ENCODE measurements at places on chromosomes 11 and 22.

DNA sequence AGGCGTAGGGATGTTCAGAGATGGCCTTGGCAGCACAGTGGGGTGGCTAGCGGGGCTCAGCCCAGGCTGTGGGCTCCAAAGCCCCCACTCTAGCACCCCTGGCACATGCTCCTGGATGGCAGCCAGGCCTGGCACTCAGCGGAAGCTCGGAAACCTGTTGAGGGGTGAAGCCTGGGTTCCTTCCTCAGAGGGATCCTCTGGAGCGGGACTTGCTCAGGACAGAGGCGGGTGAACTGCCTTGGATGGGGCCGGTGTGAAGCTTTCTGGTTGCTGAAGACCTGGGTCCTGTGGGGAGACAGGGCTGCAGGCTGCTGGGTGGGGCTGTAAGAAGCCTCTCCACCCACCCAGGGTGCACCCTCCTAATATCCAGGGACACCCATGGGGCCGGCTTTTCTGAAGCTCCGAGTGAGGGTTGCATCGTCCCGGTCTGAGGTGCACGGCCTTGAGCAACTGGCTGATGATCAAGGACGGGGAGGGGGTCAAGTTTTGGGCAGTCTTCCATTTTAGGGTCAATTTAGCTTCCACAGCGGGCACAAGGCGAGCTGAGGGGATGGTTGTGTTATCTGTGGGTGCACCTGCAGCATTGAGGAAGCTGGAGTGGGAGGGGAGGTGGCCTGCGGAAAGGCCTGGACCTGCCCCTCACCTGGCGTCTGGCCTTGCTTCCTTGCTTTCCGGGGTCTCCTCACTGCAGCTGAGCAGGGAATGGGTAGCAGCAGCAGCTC lies 5.2 kb downstream of the MRGPRE start:
- no peak for DNase-seq

DNA sequence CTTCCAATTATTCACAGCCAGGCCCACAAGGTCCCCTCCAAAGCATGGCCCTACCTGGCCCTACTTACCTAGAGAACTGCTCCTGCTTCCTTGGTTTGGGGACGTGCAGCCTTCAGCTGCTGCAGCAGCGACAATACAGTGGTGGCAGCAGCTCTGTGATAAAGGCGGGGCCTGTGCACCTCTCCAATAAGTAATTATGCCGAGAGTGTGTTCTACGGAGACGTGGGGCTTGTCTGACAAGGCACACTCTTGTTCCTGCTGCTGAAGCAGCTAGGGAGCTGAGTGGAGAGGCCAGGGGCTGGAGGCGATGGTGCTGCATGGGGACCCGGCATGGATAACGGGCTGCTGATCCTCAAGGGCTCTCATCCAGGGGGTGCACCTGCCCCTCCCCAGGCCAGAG lies 98.0 kb upstream of the THY1 start:
- no peak for DNase-seq

GRCh38 chr22:30196141-30196879 lies 50.2 kb downstream of the LIF start:
- DNase-seq: peak; percentile 25

DNA sequence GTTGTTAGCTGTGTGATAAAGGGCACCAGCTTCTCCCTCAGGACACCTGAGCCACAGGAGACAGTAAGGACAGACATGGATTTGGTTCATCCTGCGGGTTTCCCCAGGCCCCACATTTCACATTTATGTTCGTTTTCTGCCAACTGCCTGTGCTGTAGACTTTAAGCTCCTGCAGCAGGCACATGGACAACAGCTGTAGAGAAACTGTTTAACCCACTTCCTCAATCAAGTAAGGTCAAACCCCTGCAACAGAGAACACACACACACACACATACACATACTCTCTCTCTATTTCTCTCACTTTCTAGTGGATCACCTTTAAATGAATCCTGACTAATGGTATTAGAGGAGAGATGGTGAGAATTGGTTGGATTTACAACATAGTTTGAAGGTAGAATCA lies 90.7 kb downstream of the C11orf87 start:
- no peak for DNase-seq

DNA sequence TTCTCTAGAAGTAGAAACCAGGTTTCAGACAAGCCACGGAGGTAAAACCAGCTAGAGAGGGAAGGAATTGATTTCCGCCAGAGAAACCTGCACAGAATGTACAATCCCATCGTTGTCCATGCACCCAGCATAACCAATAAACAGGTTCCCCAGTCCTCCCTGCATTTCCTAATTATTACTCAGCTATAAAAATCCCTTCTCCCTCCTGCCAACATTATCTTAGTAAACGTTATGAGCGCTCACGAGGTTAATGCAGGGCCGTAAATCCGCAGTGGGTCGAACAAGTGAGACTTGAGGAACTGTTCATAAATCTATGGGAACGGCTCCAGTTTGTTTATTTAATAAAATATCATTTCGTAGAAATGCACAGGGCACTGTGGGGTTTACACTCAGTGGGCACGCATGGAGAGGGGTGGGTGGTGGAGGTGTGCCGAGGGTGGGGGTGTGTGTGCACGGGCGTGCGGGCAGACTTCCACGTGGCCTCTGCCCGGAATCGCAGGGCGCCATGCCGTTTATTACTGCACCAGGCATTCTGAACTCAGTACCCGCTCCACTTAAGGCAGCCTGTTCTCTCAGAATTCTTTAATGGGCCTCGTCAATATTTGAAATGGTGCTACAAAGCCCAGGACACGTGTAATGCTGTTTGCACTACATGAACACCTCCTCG lies 257.3 kb downstream of the MIAT start:
- no peak for DNase-seq

- DNase-seq: no peak
Measured at GRCh38 chr11:27088353-27088752, 47.7 kb downstream of the BBOX1 start.

- no peak for DNase-seq
Measured at GRCh38 chr11:78037056-78037455, 14.0 kb upstream of the KCTD14 start.

- no peak for DNase-seq
Measured at GRCh38 chr11:44770401-44770800, 43.6 kb downstream of the TSPAN18 start.

DNA sequence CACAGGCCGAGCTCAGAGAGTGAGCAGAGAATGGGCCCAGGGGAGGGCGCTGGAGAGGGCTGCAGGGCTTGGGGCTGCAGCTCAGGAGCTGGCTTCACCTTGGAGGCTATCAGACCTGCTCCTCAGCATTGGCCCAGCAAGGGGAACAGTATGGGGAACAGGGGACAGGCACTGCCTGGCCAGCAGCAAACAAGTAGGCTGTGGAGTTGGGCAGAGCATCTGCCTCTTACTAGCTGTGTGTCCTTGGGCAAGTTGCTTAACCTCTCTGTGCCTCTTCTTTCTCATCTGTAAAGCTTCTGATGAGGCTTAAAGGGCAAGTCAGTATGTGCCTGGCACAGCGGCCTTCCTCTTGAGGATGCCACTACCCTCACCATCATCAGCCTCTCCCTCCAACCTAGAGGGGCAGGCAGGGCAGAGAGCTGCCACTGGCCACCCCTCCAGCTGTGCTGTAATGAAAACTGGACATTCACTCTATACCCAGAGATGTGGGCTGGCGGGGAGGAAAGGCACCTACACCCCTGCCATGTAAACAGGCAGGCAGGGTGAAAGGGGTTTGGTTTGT lies 7.5 kb upstream of the CDKN1C start:
- no peak for DNase-seq

GRCh38 chr11:96506953-96507354 lies 117.1 kb downstream of the JRKL start:
- DNase-seq: no peak

- no peak for DNase-seq
Measured at GRCh38 chr22:38348751-38349496, 31.7 kb upstream of the CSNK1E start.

DNA sequence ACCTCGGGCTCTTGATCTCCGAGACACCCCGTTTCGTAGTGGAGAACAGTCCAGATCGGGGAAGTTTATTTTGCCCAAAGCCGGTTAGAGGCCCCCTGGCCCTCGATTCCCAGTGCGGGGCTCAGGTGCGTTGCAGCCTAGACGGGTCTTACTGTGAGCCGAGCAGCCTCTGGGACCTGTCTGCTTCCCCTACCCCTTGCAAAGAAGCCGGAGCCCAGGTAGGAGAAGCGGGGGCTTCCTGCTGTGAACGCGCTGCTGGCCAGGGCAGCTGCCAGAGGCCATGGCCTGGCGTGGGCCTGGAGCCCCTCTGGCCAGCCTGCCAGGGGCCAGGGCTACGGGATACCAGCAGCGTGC lies 621 bp downstream of the TSPO start:
- no peak for DNase-seq

DNA sequence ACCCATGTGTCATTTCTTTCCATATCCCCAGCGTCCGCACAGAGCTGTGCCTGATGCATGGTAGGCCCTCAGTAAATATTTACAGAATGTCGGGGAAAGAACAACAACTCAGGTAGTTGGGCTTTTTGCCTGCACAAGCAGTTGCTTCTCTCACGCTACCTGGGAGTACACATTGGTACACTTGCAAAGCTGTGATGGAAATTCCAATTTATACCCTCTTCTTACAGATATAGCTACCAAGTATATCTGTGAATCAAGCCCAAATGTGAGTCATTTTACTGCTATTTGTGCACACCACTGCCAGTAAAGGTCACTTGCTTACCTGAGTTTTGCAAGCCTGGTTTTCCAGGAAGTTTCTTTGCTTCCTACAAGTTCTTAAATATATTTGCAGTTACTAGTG lies 333.0 kb upstream of the NARS2 start:
- no peak for DNase-seq

DNA sequence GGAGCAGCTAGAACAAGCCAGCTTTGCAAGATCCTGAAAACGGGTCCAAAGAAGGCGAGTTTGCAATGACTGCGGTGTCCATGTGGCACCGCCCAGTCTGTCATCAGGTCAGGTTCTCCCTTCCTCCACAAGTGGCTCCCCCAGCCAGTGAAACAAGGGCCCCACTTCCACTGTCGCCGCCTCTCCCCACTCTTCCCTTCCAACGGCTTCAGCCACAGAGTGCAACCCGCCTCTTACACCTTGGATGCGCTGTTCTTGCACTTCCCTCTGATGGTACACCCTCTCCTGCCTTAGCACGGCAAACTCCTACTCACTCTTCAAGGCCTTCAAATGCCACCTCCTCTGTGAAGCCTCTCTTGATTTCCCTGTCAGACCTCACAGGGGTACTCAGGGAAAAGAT lies 10.8 kb upstream of the TCF20 start:
- no peak for DNase-seq

DNA sequence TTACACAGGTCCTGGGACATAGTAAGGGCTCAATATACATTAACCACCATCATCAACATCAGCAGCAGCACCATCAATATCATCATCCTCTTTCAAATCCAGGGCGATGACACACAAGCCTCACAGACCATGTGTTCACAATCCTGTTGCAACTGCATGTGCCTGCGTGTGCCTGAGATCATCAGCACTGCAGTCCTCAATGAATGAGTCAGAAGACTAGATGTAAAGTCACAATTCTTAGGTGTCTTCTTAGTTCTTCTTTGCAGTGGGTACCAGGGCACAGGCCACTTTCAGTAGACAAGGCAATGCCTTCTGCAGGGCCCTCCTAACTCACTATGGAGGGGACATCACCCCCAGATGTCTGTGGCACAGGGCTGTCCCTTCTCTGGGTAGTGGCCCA lies 111.1 kb downstream of the MYO18B start:
- no peak for DNase-seq

GRCh38 chr11:74072721-74073120 lies 63.8 kb upstream of the UCP3 start:
- no peak for DNase-seq

GRCh38 chr11:16607675-16608644 lies 130.5 kb upstream of the C11orf58 start:
- no peak for DNase-seq

DNA sequence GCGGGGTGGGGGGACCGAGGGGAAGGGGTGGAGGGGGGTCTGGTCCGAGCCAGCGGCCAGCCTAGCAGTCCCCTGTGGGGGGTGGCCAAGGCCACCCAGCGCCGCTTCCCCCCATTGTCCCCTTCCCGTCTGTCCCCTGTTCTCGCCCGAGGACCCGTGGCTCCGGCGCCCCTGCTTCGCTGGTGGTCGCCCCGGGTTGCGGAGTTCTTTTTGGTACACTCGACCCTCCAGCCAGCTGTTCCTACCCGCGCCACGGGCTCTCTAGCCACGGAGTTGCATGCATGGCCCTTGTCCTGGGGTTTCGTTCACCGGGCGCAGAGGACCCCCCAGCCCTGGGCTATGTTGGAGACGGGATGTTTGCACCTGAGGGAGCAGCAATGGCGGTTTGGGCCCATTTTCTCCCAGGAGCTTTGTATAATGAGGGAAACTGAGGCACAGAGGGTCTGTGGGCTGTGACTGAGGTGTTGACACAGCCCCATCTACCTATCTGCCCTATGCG lies 489 bp downstream of the RNF214 start:
- DNase-seq: peak; percentile 35

DNA sequence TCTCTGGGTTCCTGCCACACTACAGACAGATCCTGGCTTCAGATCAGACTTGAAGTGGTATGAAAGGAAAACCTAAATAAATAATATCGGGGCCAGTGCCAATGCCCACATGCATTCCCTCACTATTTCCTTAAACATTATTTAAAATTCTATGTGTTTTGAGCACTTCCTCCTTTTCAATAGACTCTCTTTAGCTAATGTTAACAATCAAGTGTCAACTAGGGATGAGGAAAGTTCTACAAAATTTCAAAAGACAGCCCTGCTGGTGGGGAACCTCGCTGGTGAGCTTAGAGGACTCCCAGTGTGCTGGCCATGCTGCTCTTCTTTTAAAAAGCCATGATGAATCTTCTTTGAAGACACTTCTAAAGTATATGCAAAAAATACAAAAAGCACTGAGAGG lies 87.5 kb downstream of the ENTHD1 start:
- no peak for DNase-seq

- DNase-seq: no peak
Measured at GRCh38 chr11:78459738-78460137, 42.1 kb upstream of the GAB2 start.

- DNase-seq: no peak
Measured at GRCh38 chr11:9972989-9973388, 309.1 kb downstream of the SWAP70 start.

DNA sequence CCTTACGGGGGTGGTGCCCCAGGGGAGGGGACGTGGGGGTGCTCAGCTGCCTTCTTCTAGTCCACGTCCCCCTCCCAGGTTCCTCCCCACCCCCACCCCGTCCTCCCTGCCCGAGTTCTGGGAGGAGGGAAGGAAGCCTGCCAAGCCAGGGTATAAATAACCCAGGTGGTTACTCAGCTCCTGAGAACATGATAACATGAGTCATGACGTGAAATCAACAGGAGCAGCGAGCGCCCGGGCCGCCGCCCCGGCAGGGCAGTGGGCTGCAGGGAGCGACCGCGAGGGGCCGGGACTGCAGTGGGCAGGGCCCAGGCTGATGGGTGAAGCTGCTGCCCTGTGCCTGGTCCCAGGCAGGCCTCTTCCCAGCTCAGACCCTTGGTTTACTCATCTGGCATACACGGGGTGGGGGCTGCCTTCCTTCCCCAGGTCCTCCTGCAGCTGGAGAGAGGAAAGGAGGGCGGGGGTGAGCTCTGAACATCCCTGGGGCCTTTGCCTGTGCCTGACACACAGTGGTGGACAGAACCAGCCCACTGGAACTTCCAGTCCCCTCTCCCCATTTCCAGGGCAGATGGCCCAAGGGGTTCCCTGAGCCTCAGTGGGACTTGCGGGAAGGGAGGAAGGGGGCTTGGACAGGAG lies 8.8 kb upstream of the PDGFB start:
- DNase-seq: no peak

GRCh38 chr22:21754523-21754922 lies 18.9 kb upstream of the YPEL1 start:
- DNase-seq: no peak

All from progenitor cell of endocrine pancreas (in vitro differentiated cells).